Stimulated activated naive B cell treated with anti-CD40 and anti-IgM and Interleukin-4, amounts not matched to agents 10 μg/mL and 1 μg/mL and 100 μg/mL, for 72 hours (primary cell): ENCODE measurements at places on chromosomes 3 and 15.
A peak's percentile ranks its signal among the peaks of the same experiment; 100 is the strongest.

GRCh38 chr15:88513195-88513594 is 33.3 kb downstream of the DET1 start:
- DNase-seq: no peak

- no peak for DNase-seq
Observed at GRCh38 chr3:134898181-134898754, 103.2 kb downstream of the EPHB1 start.

GRCh38 chr3:127899200-127899599 is 15.8 kb upstream of the KBTBD12 start:
- no peak for DNase-seq

GRCh38 chr3:72448858-72449257 is 399.4 kb downstream of the SHQ1 start:
- DNase-seq: no peak

DNA sequence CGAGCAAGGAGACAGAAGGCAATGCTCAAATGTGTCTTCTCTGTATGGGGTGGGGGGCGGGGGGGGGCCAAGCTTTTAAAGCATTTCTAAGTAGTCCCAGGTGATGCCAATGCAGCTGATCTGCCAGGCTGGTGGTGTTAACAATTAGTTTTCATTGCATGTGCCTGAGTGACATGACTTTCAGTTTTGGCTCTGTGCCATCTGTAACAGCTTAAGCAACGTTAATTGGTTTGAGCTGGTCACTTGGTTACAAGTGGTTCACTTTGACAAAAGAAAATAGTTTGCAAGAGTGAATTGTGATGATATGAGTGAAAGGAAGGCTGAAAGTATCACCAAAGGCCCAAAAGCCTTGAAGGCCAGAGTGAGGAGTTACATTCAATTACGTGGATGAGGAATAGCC is 26.4 kb upstream of the LRIG1 start:
- no peak for DNase-seq

DNA sequence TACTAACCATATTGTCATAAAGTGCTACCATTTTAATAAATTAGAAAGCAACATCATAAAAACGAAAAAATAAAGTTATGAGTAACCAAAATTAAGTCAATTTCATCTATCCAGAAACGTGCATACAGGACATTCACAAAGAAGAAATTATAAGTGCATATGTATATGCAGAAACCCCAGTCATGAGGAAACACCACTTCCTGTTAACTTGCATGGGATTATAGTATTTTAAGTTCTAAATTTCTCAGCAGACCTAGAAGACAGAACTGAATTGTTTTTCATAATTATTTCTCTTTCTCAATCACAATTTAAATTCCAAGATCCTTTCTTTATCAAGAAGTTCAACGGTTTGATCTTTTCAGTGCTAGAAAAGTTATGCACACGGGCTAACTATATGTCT is 1.4 kb upstream of the KBTBD8 start:
- no peak for DNase-seq

DNA sequence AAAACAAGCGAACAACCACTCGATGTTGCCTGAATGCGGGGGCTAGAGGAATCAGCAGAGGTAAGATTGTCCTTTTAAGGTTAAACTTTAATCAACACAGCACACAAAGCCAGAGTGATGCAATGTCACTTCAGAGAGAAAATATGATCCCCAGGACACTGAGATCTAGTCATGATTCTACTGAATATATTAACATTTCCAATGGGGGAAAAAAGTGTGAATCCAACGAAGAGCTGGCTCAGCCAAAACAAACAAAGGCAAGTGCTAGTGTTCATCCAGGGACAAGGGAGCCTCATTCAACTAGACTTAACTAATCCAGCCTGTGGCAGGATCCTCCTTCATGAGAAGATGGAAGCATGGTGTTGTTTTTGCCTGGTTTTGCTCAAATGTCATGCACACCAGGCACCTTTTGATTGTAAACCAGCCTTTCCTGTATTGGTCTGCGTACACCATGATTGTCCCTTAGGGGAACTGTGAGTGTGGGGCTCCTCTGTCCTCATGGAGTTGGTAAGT is 35.8 kb downstream of the SCG5 start:
- DNase-seq: no peak

DNA sequence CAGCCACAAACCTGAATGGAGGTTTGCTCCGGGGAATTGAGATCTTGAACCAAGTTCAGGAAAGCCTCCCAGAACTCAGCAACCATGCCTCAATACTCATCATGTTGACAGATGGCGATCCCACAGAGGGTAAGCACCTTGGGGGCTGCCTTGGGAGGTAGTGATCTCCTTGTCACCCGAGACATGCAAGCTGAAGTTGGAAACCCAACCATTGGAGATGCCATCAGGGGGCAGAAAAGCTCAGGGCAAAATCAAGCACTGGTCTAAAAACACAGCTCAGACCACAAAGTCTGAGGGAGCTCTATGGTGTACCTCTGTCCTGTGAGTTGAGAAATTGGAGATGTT is 5.8 kb downstream of the ITIH1 start:
- no peak for DNase-seq

DNA sequence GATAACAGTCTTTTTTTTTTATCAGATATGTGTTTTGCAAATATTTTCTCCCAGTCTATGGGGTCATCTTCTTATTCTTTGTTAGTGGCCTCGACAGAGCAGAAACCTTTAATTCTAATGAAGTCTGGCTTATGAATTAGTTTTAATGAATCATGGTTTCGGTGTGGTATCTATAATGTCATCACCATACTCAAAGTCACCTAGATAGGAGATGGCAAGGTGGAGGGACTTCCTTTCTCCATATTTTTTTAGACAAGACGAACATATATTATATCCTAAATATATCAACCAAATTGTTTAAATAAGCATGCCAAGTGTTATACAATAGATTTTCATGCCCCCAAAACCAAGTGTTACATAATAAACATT is 60.4 kb downstream of the CD200 start:
- DNase-seq: no peak

- DNase-seq: no peak
Observed at GRCh38 chr3:63981980-63982379, 41.3 kb downstream of the PSMD6 start.

GRCh38 chr3:127059072-127059471 is 76.2 kb downstream of the PLXNA1 start:
- DNase-seq: no peak

- DNase-seq: peak; percentile 71
Observed at GRCh38 chr3:102229062-102229655, 205.7 kb upstream of the ZPLD1 start.

- no peak for DNase-seq
Observed at GRCh38 chr3:112416391-112417212, 82.7 kb downstream of the BTLA start.

DNA sequence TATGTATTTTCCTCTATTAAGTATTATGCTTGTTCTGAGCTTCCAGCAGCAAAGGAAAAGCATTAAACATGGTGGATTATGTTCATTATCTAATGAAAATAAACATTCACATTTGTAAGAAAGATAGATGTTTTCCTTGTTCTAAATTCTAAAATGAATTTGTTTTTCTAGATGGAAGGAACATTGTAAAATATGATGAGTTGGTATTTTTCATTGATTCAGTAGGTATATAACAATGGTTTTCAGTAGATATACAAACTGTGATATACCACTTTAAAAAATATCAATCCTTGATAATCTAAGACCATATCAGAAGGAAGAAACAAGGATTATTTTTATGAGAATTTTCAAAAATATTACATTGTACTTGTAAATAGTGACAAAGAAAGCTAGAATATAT is 290.6 kb upstream of the GOLIM4 start:
- no peak for DNase-seq

DNA sequence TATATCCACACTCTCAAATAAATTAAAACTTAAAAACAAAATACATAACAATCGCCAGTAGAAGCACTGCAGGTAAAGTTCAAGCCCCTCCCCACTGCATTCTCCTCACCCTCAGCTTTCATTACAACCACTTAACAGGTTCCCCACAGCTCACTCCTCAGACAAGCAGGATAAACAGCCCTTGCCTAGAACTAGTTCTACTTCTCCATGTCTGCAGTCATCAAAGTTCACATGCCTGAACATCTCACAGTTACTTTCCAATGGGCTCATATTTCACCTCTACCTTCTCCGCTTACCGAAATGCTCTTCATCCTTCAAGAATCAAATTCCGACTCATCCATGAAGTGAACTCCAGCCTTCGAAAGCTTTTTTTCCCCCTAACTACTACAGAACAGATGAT is 4.1 kb downstream of the YEATS2 start:
- no peak for DNase-seq
